ENCODE measurements at places on chromosomes 2 and 18. TPM values are rescaled to one million over a fixed set of nuclear protein-coding genes. Genes with fewer than 3 reads are reported as not detected.

The CKAP2L gene
- 16.2 TPM for total RNA-seq

The WDR54 gene
- 90.3 TPM for total RNA-seq

The REG3A gene
- total RNA-seq, result not detected

The MC5R gene
- not detected for total RNA-seq

The ARHGEF33 gene
- not detected for total RNA-seq

The OTOS gene
- total RNA-seq, result not detected

The LBH gene
- 61.0 TPM for total RNA-seq

The CCDC68 gene
- total RNA-seq, result 2.7 TPM

The IL36RN gene
- total RNA-seq, result 0.05 TPM

The OR6B2 gene
- total RNA-seq, result not detected

The USP14 gene
- 68.1 TPM for total RNA-seq

The ALPP gene
- total RNA-seq, result 5.3 TPM

The DSG2 gene
- 68.6 TPM for total RNA-seq

The KCNIP3 gene
- total RNA-seq, result 1.5 TPM

The LIMS3 gene
- not detected for total RNA-seq

The CCDC74B gene
- total RNA-seq, result 6.1 TPM

Data from A549 treated with GW870086 at 1 μM for 4 hours (cell line).